NCI-H524 (cell line): ENCODE measurements at places on chromosomes 1 and 21.

DNA sequence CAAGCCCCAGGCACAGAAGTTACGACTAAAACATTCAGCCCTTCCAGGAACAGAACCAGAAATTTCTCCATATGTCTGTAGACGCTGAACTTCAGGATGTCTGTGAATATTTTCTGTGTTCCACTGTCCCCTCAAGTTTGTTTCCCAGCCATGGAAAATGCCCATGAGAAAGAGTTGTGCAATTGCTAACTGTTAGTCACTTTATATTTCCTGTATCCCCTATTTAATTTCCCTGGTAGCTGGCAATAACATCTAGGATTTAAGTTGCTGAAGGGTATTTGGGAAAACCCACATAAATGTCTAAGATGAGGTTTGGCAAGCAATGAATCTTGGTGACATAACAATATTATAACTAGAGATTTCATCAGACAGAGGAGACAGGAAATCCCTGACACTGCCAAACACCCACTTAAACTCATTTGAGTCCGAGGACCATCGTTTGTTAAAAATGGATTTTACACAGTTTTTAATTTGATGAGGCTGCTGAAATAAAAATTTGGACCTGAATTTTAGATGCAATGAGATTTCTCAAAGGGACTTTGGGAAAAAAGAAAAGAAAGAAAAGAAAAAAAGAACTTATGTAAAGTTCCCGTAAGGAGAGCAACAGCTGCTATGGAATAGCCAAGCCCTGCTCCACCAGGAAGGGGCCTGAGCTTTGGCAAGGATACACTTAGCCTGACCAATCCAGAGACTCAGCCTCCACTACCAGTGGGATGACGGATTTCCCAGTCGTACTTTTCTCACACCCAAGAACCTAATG lies 21.8 kb upstream of the ERRFI1 start:
- DNase-seq = no peak

DNA sequence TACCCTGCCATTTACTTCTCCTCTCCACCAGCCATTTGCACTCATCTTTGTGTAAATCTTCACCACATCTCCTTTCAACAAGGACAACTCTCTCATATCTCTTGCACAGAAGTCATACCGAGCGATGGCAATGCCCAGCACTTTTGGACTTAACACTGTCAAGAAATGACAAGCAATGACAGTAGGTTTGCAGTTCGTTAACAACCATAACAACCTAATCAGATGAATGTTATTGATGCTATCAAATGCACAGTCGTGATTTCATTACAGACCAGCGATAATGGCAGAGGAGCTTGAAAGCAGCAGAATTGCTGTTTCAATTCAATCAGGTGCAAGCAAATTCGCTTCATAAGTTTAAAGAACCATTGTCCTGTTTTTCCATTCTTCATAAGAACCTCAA lies 390.9 kb downstream of the VAV3 start:
- DNase-seq = no peak

- DNase-seq = peak; percentile 62
Measured at GRCh38 chr1:117120774-117121588, 568 bp downstream of the TRIM45 start.

- no peak for DNase-seq
Measured at GRCh38 chr1:53946252-53947171, at the start of gene LRRC42. Gene LRRC42 (plus strand): TSS chr1:53946350. CDS start chr1:53952000, 5,650 bp downstream.

GRCh38 chr1:44016890-44017400 lies 14.3 kb downstream of the SLC6A9 start:
- DNase-seq = no peak

DNA sequence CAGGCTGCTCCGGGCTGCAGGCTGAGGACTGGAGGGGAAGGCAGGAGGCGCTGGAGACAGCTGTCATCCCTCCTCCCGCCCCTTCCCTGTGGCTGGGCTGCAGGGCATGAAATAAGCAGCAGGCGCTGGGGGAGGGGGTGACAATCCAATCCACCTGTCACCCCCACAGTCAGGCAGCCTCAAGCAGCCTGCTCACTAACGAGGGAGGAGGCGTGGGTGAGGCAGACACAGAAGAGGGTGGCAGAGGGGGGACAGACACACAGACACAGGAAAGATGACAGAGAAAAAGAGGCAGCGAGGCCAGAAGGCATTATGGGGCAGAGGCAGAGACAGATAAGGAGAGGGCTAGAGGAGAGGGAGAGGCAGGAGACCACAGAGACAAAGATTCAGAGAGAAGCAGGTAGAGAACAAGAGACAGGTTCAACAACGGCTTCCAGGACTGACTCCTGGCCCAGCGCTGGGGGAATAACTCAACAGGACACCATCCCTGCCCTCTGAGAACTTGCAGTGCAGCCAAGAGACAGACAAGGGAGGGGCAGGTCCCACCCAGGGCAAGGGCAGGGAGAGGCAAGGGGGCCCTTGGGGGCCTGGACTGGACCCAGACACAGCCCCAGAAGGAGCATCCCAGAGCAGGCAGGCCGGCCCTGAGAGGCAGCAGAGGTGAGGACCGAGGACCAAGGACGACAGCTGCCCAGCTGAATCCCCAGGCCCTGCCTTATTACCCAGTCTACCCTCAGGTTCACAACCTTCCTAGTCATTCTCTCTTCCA lies 11.2 kb downstream of the MEF2D start:
- DNase-seq = peak; percentile 93

- no peak for DNase-seq
Measured at GRCh38 chr1:186301448-186301847, 73.6 kb downstream of the TPR start.

DNA sequence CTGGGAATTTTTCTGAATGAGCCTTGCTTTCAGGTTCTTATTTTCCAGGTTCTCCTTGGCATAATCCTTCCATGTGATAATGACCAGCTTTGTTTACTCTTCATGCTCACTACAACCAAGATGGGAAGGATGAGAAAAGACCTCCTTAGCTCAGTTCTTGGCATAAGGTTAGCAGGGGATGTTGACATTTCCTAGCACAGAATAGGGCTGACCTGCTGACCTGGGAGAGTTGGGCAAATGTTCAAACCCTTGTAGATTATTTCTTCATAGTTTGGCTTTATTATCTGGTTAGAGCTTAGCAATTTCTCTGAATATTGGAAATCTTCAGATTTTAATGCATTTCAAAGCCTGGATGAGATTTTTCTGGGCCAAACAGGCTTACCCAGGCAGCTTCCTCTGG lies 23.6 kb upstream of the SYT6 start:
- DNase-seq = no peak

DNA sequence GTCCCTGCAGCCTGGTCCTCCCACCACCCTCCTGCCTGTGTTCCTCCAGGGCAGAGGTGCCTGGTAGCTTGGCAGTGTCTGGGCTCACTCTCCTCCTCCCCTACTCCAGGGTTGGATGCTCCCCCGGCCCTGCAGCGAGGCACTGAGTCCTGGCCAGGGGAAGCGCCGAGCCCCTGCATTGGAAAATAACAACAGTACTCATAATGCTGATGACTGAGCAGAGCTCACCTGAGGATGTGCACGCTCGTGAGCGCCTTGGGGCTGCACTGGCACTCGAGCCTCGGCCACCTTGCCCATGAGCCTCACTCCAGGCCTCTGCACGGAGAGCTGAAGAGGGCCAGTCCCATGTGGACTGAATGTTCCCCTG lies 6.0 kb upstream of the ACTRT2 start:
- DNase-seq = no peak

GRCh38 chr1:115867216-115867615 lies 26.3 kb upstream of the NHLH2 start:
- no peak for DNase-seq
